Fibroblast of villous mesenchyme (primary cell): ENCODE measurements at places on chromosomes 16 and 17.
A peak's percentile ranks its signal among the peaks of the same experiment; 100 is the strongest.

- DNase-seq = no peak
Observed at GRCh38 chr16:89907055-89907814, 11.4 kb upstream of the MC1R start.

- no peak for DNase-seq
Observed at GRCh38 chr17:47199627-47200324, 9.4 kb upstream of the MYL4 start.

DNA sequence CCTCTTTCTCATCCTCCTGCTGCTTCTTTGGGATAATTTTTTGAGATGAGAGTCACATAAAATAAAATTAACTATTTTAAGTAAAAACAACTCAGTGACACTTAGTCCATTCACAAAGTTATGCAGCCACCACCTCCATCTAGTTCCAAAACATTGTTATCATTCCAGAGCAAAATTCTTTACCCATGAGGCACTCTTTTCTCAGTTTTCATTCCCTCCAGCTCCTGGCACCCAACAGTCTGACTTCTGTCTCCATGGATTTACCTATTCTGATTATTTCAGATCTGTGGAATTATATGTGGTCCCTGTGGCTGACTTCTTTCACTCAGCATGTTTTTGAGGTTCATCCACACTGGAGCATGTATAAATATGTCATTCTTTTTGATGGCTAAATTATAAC lies 239.9 kb upstream of the DYNLRB2 start:
- no peak for DNase-seq

- no peak for DNase-seq
Observed at GRCh38 chr17:67107171-67107570, 62.8 kb downstream of the CACNG1 start.

- DNase-seq = no peak
Observed at GRCh38 chr16:49453021-49453420, 79.4 kb downstream of the C16orf78 start.

- DNase-seq = no peak
Observed at GRCh38 chr17:43308999-43309398, 75.2 kb upstream of the RNU2-1 start.

DNA sequence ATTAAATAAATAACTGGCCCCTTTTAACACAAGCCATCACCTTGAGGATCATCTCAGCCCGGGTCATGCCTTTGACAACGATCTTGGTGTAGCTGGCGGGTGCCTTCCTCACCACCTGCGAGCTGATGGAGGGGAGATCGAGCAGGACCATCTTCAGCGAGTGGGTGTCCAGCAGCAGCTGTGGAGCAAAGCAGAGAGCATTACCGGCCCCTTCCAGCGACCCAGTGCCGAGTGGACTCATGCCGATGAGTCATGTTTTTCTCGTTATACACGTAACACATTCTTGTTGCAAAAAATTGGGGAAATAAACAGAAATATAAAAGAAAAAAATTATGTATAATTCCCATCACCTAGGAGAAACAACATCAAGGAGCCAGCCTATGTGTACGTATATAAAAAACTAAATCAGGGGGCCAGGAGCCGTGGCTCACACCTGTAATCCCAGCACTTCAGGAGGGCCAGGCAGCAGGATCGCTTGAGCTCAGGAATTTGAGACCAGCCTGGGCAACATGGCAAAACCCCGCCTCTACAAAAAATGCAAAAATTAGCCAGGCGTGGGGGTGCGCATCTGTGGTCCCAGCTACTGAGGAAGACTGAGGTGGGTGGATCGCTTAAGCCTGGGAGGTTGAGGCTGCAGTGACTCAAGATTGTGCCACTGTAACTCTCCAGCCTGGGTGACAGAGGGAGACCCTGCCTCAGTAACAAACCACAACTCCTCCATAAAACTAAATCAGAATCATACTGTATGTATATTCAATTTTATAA lies 169.1 kb upstream of the RPH3AL start:
- DNase-seq = peak; percentile 63

DNA sequence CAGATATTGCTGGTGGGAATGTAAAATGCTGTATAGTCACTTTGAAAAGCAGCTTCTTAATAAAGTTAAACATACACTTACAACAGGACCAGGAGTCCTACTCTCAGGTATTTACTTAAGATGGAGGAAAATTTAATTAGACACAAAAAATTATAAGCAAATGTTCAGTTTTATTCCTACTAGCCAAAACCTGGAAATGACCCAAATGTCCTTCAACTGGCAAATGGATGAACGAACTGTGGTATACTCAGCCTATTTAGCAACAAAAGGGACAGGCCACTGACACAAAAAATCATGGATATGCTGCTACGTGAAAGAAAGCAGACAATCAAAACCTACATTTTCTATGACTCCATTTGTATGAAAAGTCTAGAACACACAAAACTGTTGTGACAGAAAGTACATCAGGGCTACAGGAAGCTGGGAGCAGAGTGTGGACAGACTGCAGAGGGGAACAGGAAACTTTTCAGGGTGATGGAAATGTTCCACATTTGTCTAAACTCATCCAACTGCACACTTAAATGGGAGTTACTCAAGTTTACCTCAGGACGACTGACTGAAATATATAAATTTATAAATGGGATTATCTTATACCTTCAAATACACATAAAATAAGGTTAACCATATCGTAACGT lies 49.3 kb upstream of the MNT start:
- no peak for DNase-seq

DNA sequence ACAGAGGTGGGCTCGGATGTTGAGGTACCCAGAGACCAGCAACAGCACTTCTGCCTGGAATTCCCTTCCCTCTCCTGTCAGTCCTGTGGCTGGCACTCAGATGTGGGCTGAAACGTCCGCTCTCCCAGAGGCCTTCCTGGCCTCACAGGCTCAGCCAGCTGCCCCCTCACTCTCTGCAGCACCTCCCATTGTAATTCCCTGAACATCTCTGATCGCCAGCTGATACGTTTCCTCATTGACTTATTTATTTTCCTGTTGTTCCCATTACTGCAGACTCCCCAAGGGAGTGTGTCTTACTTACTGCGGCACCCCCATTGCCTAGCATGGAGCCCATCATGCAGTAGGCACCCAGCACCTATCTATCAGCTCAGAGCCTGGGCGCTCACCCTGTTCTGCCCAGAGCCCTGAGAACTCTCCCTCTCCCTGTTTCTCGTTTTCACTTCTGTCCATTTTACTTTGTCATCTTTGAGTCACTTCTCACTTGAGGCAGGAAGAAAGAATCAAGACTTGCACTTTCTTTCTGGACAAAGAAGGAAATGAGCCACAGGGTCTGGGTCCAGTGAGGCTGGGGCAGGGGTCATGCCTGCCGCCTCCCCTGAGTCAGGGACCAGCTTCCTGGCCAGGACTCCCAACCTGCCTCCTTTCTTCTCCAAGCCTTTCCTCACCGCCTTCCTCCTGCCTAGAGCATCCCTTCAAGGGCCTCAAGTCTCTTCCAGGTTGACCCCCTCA lies 10.2 kb downstream of the CDH5 start:
- no peak for DNase-seq

DNA sequence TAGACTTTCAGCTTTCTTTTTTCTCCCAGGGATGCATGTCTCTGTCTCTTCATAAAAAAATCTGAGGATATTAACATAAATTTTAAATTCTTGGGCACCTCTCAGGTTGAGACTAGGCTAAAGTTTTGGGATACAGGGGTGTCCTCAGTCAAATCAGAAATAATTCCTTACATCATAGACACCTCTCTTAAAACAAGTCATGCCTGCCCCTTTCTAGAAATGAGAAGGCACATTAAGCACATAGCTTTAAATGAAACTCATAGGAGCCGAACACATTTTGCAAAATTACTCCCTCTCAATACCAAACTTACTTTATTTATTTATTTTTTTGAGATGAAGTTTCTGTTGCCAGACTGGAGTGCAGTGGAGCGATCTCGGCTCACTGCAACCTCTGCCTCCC lies 67.3 kb upstream of the BCAR1 start:
- DNase-seq = no peak

DNA sequence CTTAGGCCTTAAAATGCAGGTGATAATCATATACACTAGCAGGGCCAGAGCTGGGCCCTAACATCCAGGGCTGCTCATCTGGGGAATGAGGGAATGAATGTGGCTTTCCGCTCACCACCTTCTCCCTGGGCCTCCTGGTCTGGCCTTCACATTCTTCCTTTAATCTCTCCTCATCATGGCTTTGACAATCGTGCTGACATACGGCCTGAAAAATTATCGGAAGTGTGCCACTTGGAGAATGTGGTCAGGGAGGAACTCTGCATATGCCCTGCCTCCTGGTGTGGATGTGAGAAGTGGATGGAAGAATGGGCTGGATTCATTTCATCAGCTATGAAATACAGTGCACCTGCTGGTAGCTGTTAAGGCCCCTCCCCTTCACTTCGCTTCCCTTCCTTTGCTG lies 2.4 kb downstream of the WSCD1 start:
- DNase-seq = no peak

GRCh38 chr16:29650771-29651170 lies 12.3 kb upstream of the SPN start:
- DNase-seq = no peak

GRCh38 chr16:30028438-30029076 lies 2.5 kb downstream of the TLCD3B start:
- no peak for DNase-seq

DNA sequence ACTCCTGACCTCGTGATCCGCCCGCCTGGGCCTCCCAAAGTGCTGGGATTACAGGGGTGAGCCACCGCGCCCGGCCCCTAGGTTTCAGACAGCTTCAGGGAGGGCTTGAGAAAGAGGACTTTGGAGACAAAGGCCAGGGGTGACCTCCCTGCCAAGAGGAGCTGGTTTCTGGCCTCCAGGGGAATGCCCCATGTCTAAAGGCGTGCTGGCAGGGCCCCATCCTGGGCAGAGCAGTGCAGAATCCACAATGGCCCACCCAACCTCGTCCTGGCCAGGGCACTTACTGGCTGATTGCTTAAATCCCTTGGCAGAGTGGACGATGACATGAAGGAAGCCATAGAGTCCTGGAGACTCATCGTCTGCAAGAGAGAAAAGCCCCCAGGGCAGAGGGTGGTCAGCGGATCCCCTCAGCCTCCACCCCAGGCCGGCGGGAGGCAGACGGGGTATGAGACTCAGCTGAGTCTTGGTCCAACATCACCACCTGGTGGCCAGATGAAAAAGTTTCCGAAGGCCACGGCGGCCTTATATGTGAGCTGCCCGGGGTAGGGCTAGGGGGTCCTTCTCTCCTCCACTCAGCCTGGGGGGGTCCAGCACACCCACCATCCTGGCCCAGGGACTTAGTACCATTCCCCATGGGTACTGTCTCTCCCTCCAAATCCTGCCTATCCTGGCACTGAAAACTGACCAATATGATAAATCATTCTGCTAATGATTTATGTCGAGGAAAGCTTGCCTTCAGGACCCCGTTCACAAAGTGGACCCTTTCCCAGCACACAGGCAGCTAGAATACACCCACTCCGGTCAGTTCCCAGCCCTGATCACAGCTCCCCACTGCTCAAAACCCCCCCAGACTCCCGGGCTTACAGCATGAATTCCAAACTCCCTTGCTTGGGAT lies 59.1 kb downstream of the TIMM22 start:
- peak; percentile 62 for DNase-seq

- DNase-seq = no peak
Observed at GRCh38 chr17:45087978-45088377, 26.9 kb downstream of the NMT1 start.

DNA sequence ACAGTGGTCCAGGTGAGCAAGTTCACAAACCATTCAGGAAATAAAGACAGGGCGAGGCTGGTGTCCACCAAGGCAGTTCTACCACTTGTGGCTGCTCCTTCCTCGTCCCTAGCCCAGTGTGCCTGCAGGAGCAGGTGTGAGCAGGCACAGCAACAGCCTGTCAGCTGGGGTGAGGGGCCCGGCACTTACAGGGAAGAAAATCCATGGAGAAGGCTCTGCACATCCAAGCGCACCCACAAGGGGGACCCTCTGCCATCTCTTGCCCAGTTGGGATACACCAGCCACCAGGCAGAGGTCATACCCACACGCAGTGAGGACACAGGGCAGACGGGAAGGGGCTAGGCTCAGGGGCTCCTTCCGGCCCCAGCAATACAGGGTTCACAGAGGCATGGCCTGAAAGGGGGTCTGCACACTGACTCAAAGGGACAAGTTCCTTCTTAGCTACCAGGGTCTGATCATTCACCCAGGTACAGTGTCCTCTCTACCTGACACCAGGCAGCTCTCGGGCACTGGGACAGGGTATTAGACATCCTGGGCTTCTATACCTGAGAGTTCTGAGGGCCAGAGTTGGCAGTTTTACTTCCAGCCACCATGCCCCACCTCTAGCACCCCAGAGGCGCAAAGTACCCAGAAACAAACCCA lies 27.0 kb downstream of the CDIP1 start:
- no peak for DNase-seq

- no peak for DNase-seq
Observed at GRCh38 chr16:79036541-79036940, 564.0 kb downstream of the MAF start.

DNA sequence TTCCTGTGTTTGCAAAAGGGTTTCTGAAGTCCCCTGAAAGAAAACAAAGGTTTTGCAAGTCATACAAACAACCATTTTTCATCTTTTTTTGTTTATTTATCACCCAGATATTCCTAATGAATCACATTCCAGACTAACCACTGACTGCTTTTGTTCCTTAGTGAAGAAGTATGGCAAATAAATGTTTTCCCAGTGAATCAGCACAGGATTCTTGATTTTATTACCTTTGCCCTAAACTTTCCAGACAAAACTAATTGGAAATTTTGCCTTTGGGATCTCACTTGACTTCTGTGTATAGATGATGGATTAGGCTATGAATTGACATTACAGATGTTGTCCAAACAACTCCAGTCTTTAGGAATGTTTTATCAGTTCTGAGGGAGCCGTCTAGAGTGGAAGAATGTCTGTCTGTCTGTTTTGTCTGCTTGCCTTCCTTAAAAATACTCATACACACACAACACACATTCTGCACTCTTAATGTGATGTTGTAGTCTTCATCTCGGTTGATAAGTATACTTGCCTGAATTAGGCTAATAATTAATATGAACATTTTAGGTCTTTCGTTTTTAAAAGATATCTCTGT lies 48.9 kb downstream of the VMP1 start:
- DNase-seq = peak; percentile 91

GRCh38 chr17:59711936-59712335 lies 4.5 kb downstream of the VMP1 start:
- no peak for DNase-seq

GRCh38 chr17:3663102-3664011 lies 5.0 kb downstream of the TAX1BP3 start:
- DNase-seq = no peak

GRCh38 chr17:45287526-45288500 lies 25.9 kb upstream of the SPATA32 start:
- no peak for DNase-seq

GRCh38 chr16:68792465-68793324 lies 50.6 kb upstream of the TANGO6 start:
- peak; percentile 87 for DNase-seq
